ENCODE measurements at places on chromosomes 11 and 22.
A peak's percentile ranks its signal among the peaks of the same experiment; 100 is the strongest.

DNA sequence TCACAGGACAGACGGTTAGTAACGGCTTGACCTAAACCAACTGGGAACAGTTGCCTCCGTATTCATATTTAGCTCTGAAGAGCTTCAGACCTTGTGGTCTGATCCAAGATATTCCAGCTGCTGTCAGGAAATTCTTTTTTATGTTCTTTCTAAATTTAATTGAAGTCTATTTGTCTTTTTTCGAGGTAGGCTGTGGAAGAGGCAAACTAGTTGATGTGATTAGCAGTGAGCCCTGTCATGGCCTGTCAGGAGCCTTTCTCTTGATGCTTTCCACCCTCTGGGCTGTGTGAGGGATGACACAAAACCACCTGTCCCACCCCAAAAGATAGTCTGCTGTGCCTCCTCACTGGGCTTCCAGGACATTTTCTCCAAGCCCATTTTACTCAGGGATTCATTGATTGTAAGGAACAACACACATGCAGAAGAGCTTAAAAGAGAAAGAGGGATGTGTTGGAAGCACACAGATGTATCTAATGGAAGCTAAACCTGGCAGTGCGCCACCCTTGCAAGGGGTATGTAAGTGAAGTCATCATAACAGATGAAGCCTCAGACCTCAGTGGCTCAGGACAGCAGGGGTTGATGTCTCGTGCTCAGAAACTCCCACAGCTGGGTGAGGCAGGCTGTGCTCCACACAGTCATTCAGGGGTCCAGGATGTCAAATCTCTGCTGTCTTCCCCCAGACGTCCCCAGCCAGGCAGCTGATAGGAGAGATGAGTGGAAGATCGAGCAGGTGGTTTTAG lies 170.0 kb downstream of the NCAM1 start:
- peak; percentile 37 for DNase-seq

- no peak for DNase-seq
Measured at GRCh38 chr11:78510025-78510596, 64.6 kb downstream of the NARS2 start.

- DNase-seq: no peak
Measured at GRCh38 chr11:2294926-2295290, 6.8 kb downstream of the C11orf21 start.

DNA sequence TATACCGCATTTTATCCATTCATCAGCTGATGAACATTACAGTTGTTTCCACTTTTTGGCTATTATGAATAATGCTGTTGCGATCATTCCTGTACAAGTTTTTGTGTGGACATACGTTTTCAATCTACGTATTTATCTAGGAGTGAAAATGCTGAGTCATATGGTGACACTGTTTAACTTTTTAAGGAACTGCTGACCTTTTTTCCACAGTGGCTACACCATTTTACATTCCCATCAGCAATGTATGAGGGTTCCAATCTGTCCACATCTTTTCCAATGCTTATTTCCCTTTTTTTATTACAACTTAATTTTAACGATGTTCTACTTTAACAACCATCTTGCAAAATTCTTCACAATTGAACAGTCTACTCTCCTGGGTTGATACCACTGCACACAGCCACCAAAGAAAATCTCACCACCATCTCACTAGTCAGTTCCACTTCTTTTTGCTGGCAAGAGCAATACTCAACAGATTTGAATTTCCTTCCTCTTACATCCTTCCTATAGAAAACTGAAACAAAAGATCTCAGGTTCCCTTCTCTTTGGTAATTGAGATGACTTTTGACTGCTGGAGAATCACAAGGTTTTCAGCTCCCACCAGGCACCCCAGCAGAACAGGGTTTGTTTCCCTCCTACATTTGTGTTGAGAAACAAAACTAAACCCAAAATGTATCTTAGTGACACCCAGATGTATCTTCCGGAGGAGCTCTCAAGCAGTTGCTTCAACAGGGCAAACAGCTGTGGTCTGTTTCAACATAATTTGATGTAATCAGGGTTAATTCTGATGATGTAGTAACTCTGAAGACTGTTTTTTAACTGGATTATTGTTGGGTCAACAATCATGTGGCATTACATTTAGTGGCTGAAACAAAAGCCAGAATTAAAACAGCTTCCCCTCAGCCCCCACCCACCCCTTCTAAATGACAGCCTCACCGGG lies 7.0 kb upstream of the GAB2 start:
- DNase-seq: peak; percentile 62

DNA sequence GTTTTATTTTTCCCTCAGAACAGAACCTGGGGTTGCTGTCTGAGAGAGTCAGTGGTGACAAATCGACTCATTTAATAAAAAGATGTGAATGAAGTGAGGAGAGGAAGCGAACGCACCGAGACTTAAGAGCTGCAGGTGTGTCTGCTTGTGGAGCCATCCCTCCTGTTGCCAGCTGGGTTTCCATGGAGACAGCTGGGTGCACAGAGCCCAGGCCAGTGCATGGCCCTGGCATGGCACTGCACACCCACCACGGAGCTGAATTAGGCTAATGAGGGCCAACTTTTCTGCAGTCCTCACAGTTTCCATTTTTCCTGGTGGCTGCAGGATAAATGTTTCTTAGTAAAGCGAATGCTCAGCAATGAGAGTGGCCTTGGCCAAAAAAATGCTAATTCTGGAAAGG lies 750.2 kb downstream of the OPCML start:
- no peak for DNase-seq

- DNase-seq: no peak
Measured at GRCh38 chr11:119907122-119907851, 178.3 kb upstream of the NECTIN1 start.
